Left cardiac atrium (tissue), 4 donors: ENCODE measurements at places on chromosomes 12 and 14.

- DNase-seq: no peak
These were observed 13.1 kb downstream of the KRT71 start for GRCh38 chr12:52539821-52540173.

GRCh38 chr14:96851694-96852381, 54.7 kb downstream of the VRK1 start:
- no peak for DNase-seq

DNA sequence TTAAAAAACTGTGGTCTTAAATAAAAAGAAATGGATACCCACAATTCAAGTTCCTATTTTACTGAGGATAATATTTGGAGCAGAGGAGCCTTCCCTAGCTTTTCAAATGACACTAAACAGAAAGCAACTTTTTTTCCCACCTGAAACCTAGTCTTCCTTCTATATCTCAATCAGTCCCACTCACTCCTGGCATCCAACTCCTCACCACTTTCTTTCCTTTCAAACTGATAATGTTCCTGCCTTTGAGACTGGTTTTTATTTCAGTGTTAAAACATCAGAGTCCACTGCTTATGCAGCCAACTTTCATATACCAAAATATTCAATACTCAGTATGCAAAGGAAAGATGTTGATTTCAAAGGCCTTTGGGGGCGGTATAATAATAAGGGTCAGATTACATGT, 225.6 kb downstream of the GXYLT1 start:
- DNase-seq: no peak

GRCh38 chr12:108297895-108298760, 41.0 kb downstream of the CMKLR1 start:
- no peak for DNase-seq

- DNase-seq: no peak
These were observed 26.6 kb downstream of the RESF1 start for GRCh38 chr12:31985832-31986231.

DNA sequence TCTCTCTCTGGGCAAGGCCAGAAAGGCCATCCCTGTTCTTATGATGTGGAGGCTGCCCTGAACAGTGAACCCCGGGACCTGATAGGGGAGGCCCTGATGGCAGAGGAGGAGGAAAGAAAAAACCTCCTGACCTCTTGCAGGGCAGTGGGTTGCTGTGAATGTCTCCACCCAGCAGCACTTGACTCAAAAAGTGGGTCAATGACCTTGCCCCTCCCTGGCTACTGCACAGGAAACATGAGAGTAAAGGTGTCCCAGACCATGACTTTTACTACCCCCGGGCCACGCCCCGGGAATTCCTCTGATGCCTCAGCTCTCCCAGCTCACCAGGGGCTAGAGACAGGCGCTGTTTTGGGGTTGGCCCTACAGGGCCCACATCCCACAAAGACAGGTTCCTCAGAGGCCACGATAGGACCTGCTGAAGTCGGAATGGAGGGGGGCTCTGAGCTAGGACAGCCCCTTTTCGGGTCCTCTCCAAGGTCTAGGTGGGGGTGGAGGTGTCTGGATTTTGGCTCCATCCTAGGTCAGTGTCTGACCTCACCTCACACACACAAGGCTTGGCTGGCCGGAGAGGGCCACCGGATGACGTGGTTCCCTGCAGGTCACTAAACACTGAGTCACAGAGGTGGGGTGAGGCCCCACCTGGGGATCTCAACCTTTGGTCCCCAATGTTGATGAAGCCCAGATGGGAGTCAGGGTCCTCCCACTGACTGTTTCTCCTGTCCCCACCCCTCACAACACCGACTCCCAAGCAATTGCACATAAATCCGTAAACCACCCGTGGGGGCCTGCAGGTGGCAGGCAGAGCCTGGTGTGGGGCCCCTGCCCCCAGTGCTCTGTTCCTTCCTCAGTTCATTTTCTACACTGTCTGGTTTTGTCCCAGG, 1.6 kb downstream of the RHOF start:
- DNase-seq: no peak

DNA sequence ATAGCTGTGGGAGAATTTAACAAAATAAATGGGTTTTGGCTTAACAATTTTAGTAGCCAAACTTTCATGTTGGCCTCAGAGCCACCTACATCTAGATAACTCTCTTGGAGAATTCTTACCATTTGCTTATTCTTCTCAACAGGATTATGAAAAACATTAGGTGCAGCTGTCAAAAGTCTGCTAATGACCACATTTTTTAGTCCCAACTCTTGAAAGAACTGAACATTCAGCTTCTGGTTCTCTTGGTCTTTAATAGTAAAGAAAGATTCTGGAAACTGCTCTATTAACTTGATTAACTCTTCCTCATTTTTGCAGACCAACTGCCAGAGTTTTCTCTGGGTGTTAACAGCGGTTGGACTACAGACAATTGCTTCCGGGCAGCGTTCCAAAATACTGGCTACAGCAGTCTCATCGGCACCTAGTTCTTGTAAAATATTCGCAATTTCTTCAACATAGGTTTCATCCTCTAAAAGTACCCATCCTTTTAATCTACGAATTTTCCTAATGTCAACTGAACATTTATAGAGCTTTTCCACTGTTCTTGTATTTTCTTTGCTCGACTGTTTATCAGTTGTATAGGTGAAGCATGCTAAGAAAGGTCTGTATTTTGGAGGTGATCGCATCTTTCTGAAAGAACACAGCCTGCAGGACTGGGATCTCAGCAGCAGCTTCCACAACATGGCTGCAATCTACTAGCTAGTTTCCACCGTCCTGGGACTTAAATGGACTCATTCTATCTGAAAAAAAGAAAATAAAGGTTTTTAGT, 8.7 kb downstream of the MTERF2 start:
- peak; percentile 82 for DNase-seq

- no peak for DNase-seq
These were observed 208.3 kb downstream of the EXOC5 start for GRCh38 chr14:57060276-57060955.

GRCh38 chr12:120843472-120843871, 60.7 kb downstream of the SPPL3 start:
- no peak for DNase-seq

DNA sequence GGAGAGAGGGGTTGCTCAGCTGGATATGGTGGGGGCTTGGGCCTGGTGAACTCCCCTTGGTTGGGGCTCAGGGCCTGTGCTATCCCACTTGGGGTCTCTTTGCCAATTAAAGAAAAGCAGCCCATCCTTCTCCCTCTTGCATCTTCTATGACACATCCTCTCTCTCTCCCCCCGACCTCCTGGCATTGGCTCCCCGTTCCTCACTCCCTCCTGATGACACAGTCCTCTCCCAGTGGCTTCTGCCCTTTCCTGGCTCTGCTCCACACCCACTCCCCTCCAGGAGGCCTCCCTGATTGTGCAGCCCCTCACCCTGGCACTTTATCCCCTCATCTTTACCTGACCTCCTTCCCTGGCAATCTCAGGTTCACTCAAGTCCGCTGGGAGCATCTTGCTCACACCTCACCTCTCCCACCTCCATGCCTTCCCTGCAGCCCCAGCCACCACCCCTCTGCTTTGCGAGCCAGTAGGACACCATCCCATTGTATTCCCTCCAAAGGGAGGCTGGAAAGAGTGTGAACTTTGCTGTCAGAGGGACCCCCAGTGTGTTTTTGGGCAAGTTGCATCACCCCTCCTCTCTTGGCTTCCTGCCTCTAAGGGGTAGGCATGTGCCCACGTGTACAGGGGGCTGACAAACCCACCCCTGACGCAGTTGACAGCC, 10.7 kb downstream of the KRT80 start:
- no peak for DNase-seq

GRCh38 chr14:104510216-104510615, 69.3 kb upstream of the C14orf180 start:
- no peak for DNase-seq

- no peak for DNase-seq
These were observed 54.3 kb downstream of the MAP3K9 start for GRCh38 chr14:70754991-70755390.

DNA sequence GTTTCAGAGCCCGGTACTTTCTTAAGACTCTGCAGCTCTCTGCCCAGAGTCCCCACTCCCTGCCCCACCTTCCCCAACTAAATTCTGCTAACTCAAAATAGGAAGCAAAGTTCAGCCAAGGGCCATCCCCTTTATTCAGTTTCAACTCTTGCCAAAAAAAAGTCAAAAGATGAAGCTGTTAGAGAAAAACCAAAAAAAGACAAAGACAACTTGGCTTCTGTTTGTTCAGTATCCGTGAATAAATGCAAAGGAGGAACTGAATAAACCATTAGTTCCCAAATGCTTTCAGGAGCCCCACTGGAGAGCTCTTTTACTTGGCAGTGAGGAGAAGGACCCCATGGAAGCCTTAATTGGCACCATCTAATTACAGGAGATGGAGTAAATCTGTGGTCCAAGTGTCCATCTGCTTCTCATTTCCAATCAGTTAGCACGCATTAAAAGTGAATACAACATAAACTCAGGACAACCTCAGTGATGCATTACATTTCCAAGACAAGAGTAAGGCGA, 155.4 kb upstream of the GZMB start:
- no peak for DNase-seq

- no peak for DNase-seq
These were observed 7.7 kb upstream of the DCP1B start for GRCh38 chr12:2011643-2012607.

DNA sequence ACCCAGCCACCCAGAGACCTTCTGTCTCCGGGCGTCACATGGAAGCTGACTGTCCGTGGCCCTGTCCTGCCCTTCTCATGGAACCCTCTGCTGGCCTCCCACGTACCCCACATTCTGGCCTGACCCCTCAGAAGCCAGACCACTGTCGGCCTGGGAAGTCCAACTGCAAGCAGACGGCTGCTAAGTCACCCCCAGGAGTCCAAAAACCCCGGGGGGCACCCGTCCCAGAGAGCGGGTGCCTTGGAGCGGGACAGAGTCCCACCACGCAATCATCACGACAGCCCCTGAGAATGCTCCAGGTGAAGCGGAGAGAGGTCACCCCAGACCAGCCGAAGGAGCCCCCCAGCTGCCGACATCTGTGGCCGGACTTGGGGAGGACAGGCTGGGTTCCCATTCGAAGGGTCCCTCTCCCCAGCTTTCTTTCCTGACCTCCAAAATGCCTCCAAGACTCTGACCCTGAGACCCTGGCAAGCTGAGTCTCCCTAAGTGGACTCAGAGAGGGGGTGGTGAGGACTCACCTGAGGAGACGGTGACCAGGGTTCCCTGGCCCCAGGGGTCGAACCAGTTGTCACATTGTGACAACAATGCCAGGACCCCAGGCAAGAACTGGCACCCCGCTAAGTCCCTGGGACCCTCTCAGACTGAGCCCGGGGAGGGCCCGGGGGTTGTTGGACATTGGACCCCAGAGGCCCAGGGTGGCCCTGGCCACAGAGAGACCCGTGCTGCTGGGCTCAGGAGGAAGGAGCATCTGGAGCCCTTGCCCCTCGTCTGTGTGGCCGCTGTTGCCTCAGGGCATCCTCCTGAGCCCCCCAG, 337.1 kb downstream of the TMEM121 start:
- peak; percentile 10 for DNase-seq

DNA sequence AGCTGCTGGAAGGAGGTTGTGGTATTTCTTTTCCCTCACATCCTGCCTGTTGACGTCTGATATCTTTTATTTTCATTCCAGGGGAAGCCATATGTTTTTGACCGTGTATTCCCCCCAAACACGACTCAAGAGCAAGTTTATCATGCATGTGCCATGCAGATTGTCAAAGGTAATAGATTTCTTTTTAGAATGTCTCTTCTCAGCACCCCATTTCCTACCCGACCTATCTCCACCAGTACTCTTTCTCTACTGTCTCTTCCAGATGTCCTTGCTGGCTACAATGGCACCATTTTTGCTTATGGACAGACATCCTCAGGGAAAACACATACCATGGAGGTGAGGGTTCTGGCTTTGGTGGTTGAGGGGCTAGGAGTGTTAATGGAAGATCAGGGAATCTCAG, 13.5 kb downstream of the KIF5A start:
- no peak for DNase-seq

- no peak for DNase-seq
These were observed 22.6 kb upstream of the SLC10A1 start for GRCh38 chr14:69819607-69820006.

- DNase-seq: no peak
These were observed 3.6 kb downstream of the PSMA6 start for GRCh38 chr14:35295845-35296161.

- DNase-seq: no peak
These were observed 47.6 kb upstream of the FERMT2 start for GRCh38 chr14:52998376-52999015.

DNA sequence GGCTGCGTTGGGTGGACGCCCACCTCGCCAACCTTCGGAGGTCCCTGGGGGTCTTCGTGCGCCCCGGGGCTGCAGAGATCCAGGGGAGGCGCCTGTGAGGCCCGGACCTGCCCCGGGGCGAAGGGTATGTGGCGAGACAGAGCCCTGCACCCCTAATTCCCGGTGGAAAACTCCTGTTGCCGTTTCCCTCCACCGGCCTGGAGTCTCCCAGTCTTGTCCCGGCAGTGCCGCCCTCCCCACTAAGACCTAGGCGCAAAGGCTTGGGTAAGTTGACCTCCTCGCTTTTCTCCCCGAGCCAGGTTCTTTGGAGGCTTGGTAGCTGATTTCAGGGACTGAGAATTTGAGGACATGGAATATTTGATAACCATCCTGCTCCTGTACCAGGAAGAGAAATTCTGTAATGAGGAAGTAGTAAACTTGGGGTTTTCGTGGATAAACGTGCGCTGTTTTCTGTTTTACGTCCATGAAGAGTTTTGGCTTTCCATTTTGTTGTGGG, 530 bp downstream of the APAF1 start:
- DNase-seq: no peak

GRCh38 chr14:43937001-43937400, 570.1 kb downstream of the FSCB start:
- DNase-seq: no peak

DNA sequence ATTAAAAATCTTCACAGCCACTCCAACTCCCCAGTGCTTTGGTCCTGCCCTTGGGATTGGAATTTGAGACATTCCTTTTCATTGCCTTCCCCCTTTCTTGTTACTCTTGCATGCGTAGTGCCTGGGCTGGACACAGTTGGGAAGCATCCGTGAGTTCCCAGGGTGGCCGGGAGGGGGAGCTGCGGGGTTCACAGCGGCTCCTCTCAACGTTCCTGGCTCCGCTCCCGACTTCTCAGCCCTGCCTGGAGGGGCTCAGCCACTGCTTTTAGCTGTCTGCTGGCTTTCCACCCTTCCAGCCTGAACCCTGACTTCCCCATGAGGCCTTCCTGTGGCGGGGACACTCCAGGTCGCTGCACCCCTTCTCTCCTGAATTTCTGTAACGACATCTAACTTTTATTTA, 3.2 kb downstream of the TEX52 start:
- DNase-seq: peak; percentile 89

GRCh38 chr12:123038966-123039365, 58.5 kb downstream of the ARL6IP4 start:
- no peak for DNase-seq

- no peak for DNase-seq
These were observed 62.8 kb downstream of the SERPINA3 start for GRCh38 chr14:94675036-94675435.
